ENCODE measurements at places on chromosomes 16 and 17.

DNA sequence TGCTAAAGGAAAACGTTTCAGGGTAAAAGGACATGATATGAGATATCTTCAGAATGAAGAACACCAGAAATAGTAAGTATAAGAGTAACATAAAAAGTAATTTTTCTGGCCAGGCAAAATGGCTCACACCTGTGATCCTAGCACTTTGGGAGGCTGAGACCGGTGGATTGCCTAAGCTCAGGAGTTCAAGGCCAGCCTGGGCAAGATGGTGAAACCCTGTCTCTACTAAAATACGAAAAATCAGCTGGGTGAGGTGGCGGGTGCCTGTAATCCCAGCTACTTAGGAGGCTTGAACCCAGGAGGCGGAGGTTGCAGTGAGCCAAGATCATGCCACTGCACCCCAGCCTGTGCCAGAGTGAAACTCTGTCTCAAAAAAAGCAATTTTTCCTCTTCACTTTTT, 56.6 kb upstream of the NFAT5 start:
- DNase-seq, result no peak
- H3K4me1 ChIP-seq, result no peaks in the 10 kb centered on the region
- no peak overlapping the region for H3K27ac ChIP-seq
- no peaks in the 10 kb centered on the region for H3K27me3 ChIP-seq

GRCh38 chr17:39753514-39754160, 15.9 kb downstream of the GRB7 start:
- peak; percentile 46 for DNase-seq
- H3K4me3 ChIP-seq, result peak overlapping the region; percentile 76
- peaks cover 54% of the 10 kb centered on the region for H3K4me1 ChIP-seq
- H3K27me3 ChIP-seq, result no peaks in the 10 kb centered on the region

DNA sequence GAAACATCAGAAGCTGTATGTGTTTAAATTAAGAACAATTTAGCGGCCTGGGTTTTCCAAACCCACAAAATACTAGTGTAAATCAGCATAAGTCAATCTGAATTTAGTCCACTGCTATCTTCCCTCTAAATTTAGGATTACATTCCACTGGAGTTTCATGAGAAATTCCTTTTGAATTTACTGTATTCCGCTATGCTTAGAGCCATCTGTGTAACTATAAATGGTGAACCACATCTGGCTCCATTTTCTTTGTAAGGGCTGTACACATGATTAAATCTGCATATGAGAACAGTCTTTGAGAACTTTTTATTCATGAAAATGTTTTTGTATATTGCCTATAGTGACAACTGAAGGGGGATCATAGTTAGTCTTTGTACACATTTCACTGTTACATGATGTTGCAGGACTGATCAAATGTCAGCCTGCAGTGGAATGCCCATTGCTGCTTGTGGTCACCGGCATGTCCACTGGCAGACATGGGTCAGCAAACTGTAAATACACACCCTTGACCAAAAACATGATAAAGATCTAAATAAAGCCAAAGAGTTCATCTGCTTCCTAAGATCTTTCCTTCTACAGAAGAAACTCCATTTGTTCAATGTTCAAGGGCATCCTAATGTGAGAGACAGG, 36.8 kb downstream of the RPGRIP1L start:
- no peak for DNase-seq
- H3K4me1 ChIP-seq, result peaks cover 11% of the 10 kb centered on the region
- H3K4me3 ChIP-seq, result no peak overlapping the region
- no peak overlapping the region for H3K27ac ChIP-seq

GRCh38 chr17:61209525-61209924, 190.1 kb upstream of the TBX2 start:
- H3K36me3 ChIP-seq, result no peaks in the 10 kb centered on the region
- DNase-seq, result no peak
- H3K27me3 ChIP-seq, result no peaks in the 10 kb centered on the region
- H3K4me3 ChIP-seq, result no peak overlapping the region
- H3K27ac ChIP-seq, result no peak overlapping the region

DNA sequence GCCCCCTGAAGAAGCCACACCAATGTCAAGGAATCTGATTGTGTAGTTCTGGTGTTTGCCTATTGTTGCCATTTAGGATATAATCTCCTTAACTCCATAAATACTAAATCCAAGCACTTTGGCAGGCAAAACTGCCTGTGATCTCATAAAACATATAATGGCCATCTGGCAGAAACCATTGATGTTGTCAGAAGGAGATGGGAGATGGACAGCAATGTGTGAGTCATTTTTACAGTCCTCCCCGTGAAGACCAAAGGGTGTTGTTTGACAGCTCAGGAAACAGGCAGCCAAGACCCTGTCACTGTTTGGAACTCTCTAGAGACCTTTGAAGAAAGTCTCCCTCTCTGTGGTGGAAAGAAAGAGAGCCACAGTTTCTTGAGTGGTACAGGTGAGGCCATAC, 454.1 kb downstream of the HS3ST3B1 start:
- H3K36me3 ChIP-seq, result no peaks in the 10 kb centered on the region
- H3K4me3 ChIP-seq, result no peak overlapping the region
- no peaks in the 10 kb centered on the region for H3K4me1 ChIP-seq
- peaks cover 2% of the 10 kb centered on the region for H3K27me3 ChIP-seq

DNA sequence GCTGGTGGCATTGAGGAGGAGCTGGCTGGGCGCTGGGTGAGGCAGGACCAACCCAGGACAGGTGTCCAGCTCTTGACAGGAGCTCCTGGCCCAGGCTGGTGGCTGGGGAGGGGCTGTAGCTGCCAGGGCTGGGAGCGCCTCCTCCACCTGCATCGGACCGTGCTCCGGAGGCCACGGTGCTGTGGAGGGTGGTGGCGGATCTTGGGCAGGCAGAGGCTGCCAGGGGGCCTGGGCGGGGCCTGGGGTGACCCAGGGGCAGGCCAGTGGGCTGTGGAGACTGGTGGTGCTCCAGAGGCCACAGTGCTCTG, 32.0 kb downstream of the SOX8 start:
- H3K4me3 ChIP-seq, result no peak overlapping the region
- H3K27me3 ChIP-seq, result no peaks in the 10 kb centered on the region
- H3K27ac ChIP-seq, result no peak overlapping the region
- peaks cover 3% of the 10 kb centered on the region for H3K4me1 ChIP-seq
- DNase-seq, result no peak

DNA sequence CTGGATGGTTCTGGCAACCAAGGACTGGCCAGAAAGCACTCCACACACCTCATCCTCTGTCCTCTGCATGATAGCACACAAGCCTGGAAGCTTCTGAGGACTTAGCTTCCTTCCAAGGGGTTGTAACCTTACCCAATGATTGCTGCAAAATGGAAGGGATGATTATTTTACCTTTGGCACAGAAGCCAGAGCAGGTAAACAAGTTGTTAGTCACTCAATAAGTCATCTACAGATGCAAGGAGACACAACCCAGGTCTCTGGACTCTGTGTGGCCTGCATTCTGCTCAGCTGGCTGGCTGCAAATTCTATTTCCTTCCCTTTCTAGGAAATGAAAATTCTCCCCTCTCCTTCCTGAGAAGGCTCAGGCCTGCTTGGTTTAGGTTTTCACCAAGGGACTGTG, 26.7 kb upstream of the DYNLL2 start:
- H3K36me3 ChIP-seq, result no peaks in the 10 kb centered on the region
- H3K27me3 ChIP-seq, result no peaks in the 10 kb centered on the region
- peaks cover 17% of the 10 kb centered on the region for H3K4me1 ChIP-seq
- no peak for DNase-seq
- no peak overlapping the region for H3K27ac ChIP-seq

DNA sequence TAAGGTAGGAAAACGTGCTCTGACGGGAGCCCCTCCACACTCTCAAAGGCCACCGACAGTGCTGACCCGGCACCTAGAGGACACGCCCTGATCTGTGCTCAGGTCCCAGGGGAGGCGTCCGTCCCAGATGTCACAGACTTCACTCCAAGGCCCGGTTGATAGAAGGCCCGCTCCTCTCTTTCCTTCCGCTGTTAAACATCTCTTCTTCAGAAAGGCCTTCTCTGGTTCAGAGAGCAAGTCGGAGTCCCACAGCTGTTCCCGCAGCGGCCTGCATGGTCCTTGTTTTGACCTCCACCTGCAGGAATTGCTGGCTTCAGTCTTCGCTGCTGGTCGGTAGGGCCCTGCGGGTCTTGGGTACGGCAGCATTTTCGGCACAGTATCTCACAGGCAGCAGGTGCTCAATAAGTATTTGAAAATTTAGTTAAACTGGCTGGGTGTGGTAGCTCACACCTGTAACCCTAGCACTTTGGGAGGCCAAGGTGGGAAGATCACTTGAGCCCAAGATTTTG, 88.5 kb downstream of the MRC2 start:
- no peak for DNase-seq
- peaks cover 6% of the 10 kb centered on the region for H3K36me3 ChIP-seq
- H3K27me3 ChIP-seq, result peaks cover 9% of the 10 kb centered on the region

Data from activated naive CD4-positive, alpha-beta T cell treated with anti-CD3 and anti-CD28 coated beads for 36 hours (primary cell).